ENCODE measurements at places on chromosomes 4 and X.

- peaks cover 4% of the 10 kb centered on the region for H3K36me3 ChIP-seq
- no peak for DNase-seq
- H3K4me3 ChIP-seq, result no peak overlapping the region
- peaks cover 6% of the 10 kb centered on the region for H3K4me1 ChIP-seq
- H3K27me3 ChIP-seq, result peaks cover 4% of the 10 kb centered on the region
Measured at GRCh38 chrX:154661170-154661569, 7.8 kb upstream of the CTAG2 start.

DNA sequence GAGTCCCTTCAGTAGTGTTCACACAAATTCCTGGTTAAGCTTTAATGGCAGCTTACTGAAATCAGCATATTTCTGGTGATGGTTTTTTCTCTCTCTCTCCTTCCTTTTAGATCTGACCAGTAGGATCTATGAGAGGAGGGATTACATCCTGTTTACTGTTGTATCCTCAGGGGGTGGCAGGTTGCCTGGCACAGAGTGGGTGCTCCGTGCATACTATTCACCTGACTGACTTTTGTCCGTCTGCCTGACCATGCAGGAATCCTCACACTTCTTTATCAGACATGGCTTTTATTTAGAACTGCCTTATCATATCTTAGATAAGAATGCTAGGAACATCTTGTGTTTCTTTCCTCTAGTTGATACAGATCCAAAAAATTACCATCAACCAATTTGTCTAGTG, 29.6 kb downstream of the MCUB start:
- no peak overlapping the region for H3K4me3 ChIP-seq
- H3K27ac ChIP-seq, result no peak overlapping the region
- H3K36me3 ChIP-seq, result peaks cover 47% of the 10 kb centered on the region
- H3K27me3 ChIP-seq, result no peaks in the 10 kb centered on the region
- DNase-seq, result no peak
- peaks cover 51% of the 10 kb centered on the region for H3K4me1 ChIP-seq

DNA sequence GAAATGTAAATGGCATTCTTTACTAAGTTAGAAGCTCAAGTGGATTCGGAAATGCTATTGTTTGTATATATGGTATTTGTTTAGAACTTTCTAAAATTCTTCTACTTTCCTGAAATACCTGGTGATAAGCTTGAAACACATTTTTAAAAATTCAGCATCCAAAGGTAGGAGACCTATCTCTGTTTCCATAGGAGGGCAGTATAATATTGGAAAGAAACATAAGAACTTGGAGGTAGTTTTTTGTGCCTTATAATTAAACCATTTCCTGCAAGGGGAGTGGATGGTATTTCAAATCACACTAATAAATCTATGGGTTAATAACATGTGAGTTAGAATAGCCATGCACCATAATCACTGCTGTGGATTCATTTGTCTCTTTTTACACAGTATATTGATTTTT, 217.4 kb upstream of the AADAT start:
- H3K27ac ChIP-seq, result no peak overlapping the region
- DNase-seq, result no peak
- H3K27me3 ChIP-seq, result no peaks in the 10 kb centered on the region
- no peaks in the 10 kb centered on the region for H3K4me1 ChIP-seq
- no peaks in the 10 kb centered on the region for H3K36me3 ChIP-seq

DNA sequence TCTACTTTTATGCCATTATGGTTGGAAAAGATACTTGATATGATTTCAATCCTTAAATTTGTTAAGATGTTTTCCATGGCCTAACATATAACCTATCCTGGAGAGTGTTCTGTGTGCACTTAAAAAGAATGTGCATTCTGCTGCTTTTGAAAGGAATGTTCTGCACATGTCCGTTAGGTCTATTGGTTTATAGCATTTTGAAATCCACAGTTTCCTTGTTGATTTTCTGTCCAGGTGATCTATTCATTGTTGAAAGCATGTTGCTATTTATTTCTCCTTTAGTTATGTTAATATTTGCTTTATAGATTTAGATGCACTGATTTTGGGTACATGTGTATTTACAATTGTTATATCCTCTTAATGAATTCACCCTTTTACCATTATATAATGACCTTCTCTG, 5.7 kb upstream of the KLKB1 start:
- no peak overlapping the region for H3K27ac ChIP-seq
- peaks cover 2% of the 10 kb centered on the region for H3K27me3 ChIP-seq

GRCh38 chr4:32196950-32197688, 1477.0 kb downstream of the PCDH7 start:
- H3K36me3 ChIP-seq, result no peaks in the 10 kb centered on the region
- H3K4me1 ChIP-seq, result no peaks in the 10 kb centered on the region
- H3K27ac ChIP-seq, result no peak overlapping the region
- no peak overlapping the region for H3K4me3 ChIP-seq
- H3K27me3 ChIP-seq, result no peaks in the 10 kb centered on the region

GRCh38 chrX:133723930-133724329, 261.5 kb downstream of the GPC3 start:
- H3K4me3 ChIP-seq, result no peak overlapping the region
- DNase-seq, result no peak
- no peak overlapping the region for H3K27ac ChIP-seq
- no peaks in the 10 kb centered on the region for H3K36me3 ChIP-seq
- peaks cover 16% of the 10 kb centered on the region for H3K4me1 ChIP-seq
- no peaks in the 10 kb centered on the region for H3K27me3 ChIP-seq

DNA sequence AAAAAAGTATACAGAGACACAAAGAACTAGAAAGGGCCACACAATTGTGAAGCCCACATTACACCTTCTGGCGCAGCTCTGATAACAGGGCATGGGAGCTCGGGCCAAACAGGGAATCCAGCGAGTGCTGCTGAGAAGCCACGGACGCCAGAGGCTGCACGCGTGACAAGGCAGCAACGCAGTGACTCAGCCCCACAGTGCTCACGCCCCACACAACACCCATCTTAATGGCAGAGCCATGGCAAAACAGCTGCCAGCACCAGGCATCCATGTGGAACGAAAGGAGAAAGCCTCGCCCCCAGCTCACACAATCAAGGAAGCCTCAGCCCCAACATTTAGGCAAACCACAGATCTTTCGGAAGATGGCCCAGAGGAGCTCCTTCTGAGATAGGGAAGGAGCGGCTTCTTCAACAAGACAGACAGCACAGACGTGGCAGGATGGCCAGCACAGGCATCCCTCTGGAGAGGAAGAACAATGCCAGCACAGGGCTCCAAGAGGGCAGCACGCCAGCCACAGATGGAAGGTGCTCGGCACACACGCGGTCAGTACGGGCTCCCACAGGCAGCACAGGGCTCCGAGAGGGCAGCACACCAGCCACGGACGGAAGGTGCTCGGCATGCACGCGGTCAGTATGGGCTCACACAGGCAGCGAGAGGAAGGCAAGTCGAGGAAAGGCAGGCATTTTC, 33.1 kb downstream of the GAK start:
- DNase-seq, result no peak
- peaks cover 33% of the 10 kb centered on the region for H3K36me3 ChIP-seq
- H3K27me3 ChIP-seq, result no peaks in the 10 kb centered on the region

DNA sequence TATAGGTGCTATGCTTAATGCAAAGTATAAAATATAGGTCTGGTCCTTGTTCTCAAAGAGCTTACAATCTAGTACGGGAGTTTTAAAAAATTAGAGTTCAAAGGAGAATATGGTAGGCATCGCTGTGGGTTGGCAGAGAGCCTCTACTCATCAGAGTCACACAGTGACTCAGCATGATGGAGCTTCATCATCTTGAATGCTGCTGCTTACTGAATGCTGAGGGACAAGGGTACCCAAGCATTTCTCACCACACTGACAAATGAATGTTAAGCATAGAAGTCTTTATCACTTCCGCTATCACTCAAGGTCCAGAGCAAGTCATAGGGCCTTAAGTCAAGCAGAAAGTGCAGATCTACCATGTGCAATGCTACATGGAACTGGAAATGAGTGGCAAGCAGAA, 268.6 kb upstream of the IGFBP7 start:
- H3K4me3 ChIP-seq, result no peak overlapping the region
- no peak for DNase-seq
- no peak overlapping the region for H3K27ac ChIP-seq
- H3K27me3 ChIP-seq, result no peaks in the 10 kb centered on the region
- no peaks in the 10 kb centered on the region for H3K4me1 ChIP-seq
- no peaks in the 10 kb centered on the region for H3K36me3 ChIP-seq

DNA sequence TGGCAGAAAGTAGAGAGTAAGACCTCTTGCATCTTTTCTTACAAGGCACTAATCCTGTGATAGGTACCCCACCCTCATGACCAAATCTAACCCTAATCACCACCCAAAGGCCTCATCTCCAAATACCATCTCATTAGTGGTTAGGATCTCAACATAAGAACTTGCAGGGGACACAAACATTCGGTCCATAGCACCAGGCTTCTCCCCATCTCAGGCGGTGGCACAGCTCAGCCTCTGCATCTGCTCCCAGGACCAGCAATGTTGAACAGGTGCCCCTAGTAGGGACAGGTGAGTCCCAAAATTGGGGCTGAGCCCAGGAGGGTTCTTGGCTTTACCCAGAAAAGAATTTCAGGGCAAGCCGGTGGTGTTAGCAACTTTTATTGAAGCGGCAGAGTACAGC, 8.4 kb upstream of the MRFAP1 start:
- H3K27me3 ChIP-seq, result no peaks in the 10 kb centered on the region
- H3K4me1 ChIP-seq, result peaks cover 7% of the 10 kb centered on the region
- no peak for DNase-seq
- H3K27ac ChIP-seq, result no peak overlapping the region
- no peak overlapping the region for H3K4me3 ChIP-seq

- no peak for DNase-seq
- no peaks in the 10 kb centered on the region for H3K36me3 ChIP-seq
- H3K4me1 ChIP-seq, result no peaks in the 10 kb centered on the region
- no peak overlapping the region for H3K27ac ChIP-seq
- no peaks in the 10 kb centered on the region for H3K27me3 ChIP-seq
- no peak overlapping the region for H3K4me3 ChIP-seq
Measured at GRCh38 chr4:114535725-114536124, 62.9 kb upstream of the UGT8 start.

DNA sequence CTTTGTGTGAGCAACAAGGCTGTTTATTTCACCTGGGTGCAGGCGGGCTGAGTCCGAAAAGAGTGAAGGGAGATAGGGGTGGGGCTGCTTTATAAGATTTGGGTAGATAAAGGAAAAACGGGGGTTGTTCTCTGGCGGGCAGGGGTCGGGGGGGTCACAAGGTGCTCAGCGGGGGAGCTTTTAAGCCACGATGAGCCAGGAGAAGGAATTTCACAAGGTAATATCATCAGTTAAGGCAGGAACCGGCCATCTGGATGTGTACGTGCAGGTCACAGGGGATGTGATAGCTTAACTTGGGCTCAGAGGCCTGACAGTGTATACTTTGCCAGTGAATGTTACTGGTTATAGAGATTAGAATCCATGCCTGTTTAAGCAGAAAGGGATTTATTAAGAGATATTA, 19.7 kb upstream of the SPCS3 start:
- H3K36me3 ChIP-seq, result no peaks in the 10 kb centered on the region
- no peak overlapping the region for H3K4me3 ChIP-seq
- no peaks in the 10 kb centered on the region for H3K4me1 ChIP-seq
- H3K27me3 ChIP-seq, result peaks cover 4% of the 10 kb centered on the region

DNA sequence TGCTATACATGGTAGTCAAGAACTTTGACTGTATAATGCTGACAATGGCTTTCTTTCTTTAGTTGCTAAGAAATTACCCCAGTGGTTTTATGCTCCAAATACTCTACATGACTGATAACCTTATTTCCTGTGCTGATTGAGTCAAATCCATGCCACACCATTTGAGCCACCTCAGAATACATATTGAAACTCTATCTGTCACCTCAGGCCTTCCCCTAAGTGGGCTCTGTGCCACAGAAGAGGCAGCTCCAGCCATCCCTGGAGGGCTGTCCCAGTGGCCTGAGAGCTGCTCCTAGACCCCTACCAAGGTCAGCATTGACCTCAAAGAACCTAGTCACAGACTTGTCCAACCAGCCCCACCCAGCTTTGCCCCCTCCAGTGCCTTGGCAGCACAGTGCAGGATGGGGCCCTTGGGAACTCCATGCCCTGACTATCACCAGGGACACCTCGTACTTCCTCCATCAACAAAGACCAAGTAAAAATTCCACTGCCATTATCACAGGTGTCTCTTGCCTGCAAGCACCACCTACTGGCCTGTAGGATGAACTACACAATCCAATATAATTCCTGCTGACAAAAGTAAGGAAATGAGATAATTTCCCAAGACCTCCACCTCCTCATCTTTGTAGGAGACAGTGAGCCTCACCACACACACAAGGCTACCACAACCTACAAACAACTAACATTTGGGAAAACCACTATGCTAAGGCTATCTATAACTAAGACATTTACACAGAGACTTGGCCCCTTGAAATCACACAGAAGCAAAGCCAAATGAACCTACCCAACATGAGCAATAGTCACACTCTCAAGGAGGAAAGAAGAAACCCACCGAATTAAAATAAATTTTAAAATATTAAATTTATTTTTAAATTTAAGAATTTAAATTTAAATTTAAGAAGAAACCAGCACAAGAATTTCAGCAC, 239.9 kb downstream of the NKX6-1 start:
- no peaks in the 10 kb centered on the region for H3K36me3 ChIP-seq
- no peaks in the 10 kb centered on the region for H3K27me3 ChIP-seq
- no peak overlapping the region for H3K4me3 ChIP-seq

GRCh38 chr4:45363931-45364330, 637.6 kb upstream of the GNPDA2 start:
- no peak for DNase-seq
- no peaks in the 10 kb centered on the region for H3K27me3 ChIP-seq
- no peaks in the 10 kb centered on the region for H3K36me3 ChIP-seq
- H3K27ac ChIP-seq, result no peak overlapping the region

DNA sequence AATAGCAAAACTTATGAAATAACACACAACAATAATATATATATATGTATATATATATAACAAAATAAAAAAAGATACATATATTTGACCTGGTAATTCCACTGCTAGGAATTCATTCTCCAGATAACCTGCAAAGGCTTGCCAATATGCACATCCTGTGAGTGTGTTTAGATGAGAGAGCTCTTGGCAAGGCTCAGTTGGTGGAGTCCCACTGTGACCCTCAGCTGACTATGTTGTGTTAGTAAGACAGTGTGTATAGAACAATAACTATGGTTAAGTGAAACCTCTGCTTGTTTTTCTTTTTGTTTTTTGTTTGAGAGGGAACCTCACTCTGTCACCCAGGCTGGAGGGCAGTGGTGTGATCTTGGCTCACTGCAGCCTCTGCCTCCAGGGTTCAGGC, 39.5 kb upstream of the RBMX start:
- no peak overlapping the region for H3K4me3 ChIP-seq
- H3K36me3 ChIP-seq, result peaks cover 7% of the 10 kb centered on the region
- H3K27ac ChIP-seq, result no peak overlapping the region
- H3K27me3 ChIP-seq, result no peaks in the 10 kb centered on the region
- DNase-seq, result no peak
- H3K4me1 ChIP-seq, result peaks cover 2% of the 10 kb centered on the region

- H3K4me1 ChIP-seq, result peaks cover 2% of the 10 kb centered on the region
- no peak overlapping the region for H3K4me3 ChIP-seq
- H3K36me3 ChIP-seq, result no peaks in the 10 kb centered on the region
- no peak for DNase-seq
- H3K27me3 ChIP-seq, result no peaks in the 10 kb centered on the region
- H3K27ac ChIP-seq, result no peak overlapping the region
Measured at GRCh38 chrX:47540754-47541538, 20.1 kb upstream of the ARAF start.

Measured in activated CD8-positive, alpha-beta T cell treated with anti-CD3 and anti-CD28 coated beads, Interleukin-2, amount 10 ng/mL, durations not matched to agents 7 days and 5 days (primary cell).